SK-N-MC (cell line): ENCODE measurements at places on chromosomes 7 and 10.

DNA sequence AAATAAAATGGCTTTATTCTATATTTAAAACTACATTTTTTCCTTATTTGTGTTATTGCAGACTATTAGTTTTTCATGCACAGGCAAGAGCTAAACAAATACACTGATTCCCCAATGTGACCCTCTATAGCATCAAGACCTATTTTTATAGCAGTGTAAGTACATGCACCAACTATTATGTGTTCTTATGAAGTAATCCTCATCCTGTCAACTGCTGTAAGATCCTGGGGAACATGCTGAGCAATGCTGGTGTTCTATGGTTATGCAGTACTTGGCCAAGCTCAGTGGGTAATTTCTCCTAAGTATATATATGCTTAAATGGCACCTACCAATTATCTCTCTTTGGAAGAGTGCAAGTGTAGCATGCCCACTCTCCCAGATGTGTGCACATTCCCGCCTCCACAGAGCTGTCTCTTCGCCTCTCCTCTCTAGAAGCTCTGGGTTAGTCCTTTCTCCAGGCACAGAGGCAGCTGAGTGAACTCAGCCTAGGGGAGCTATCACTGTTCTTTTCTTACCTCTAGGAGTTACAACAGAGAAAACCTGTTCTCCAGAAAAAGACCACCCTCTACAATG lies 428.8 kb downstream of the KCNMA1 start:
- no peak for DNase-seq

DNA sequence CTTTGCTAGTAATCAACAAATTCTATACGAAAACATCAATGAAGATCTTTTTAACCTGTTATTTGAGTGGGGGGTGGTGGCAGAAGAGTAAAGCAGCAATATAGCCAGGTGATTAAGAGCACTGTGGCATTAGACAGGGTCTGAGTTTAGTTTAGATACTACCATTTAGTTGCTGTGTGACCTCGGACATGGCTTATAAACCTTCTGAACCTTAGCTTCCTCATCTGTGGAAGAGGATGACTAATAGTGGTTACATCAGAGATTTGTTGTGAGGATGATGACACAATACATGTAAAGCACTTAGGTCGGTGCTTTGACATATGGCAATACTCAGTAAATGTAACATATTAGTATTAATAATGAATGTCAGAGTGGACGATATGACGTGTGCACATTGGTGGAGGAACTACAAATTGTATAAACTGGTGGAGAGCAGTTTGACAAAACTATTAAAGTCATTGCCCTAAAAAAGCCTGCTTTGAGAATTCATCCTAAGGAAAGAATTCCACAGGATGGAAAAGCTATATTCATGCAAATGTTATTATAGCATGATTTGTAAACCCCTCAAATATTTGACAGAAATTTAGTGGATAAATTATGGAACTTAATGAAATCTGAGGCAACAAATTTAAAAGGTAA lies 24.3 kb downstream of the SPAG6 start:
- DNase-seq = no peak

DNA sequence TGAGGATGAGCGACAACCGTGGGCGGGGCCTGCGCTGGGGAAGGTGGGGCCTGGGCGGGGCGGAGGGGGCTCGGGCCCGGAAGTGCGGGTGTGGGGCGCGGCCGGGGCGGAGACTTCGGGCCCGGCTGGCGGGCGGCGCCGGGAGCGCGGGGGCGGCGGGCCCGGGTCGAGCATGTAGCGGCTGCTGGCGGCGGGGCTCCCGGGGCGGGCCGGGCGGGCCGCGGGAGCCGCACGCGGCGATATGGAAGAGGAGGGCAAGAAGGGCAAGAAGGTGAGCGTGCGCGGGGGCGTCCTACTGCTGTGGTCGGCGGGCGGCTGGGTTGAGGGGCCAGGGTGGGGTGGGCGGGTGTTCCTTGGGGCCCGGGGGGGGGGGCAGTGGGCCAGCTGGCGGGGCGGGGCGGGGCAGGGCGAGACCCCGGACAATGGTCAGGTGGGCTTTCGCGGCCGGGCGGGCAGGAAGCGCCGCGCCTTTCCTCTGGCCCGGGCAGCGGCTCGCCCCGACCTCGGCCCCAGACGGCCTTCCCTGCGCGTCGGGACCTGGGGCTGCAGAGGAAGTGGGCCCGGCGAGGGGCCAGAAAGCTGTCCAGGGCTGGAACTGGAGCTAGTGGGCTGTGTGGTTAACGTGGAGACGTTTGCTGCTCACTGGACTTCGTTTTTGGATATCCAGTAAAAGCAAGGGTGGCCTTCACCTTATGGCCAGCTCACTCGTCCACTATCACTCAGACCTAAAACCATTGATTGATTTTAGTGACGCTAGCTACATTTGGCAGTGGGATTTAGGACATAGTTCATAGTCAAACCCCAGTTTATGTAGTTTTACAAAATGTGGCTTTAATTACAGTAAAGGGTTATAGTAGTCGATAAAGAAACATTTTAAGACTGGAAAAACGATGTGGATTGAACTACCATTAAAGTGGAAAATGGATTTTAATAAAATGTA lies at the start of gene CCM2:
TSS of gene CCM2 (plus strand) at position 109 of the 940 bp plus-strand sequence. CDS start at position 242, 133 bp downstream.
- no peak for DNase-seq

DNA sequence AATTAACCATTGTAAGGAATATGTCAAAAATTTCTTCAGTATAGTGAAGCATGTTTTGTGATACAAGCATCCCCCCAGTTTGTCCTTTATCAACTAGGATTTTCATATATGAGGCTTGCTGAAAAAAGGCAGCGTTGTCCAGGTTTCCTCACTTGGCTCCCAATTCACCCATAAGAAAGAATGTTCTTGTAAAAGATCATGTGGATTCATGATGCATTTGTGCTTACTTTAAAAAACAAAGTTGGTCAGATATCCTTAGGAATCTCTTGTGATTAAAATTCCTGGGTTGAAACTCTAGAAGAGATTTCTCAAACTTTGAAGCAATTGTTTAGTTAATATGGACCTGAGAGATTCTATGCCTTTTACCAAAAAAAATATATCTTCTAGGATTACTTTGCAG lies 181.8 kb downstream of the KIAA1217 start:
- no peak for DNase-seq

DNA sequence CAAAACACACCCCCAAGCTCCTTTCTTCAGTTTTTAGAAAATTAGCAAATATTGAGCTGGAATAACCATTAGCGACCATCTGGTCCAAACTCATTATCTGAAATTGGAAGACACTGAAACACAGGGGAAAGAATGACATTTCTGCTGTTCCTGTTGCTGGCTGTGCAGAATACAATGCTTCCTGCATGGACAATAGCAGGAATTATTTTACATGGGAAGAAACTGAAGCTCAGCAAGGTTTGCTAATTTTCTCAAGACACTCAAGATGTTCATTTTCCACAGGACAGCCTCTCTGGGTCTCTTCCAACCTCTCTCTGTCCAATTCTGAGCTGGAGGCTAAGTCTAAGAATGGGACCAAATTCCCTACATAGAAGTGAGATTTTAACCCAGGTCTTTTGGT lies 81.9 kb upstream of the TNS3 start:
- DNase-seq = no peak

DNA sequence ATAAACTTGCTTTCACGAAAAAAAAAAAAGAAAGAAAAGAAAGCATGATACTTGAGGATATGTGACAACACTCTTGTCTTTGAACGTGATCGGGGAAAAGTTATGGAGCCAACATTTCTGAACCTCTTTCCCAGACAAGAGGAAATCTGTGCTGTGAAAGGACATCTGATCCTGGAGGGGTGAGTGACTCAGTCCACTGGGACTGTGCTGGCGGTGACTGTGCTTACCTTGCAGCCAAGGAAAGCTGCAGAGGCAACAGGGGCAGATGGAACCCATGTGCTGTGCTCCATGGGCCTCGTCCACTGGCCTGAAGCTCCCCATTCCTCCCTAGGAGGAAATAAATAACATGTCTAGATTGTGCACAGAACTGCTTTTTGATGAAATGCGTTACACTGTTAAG lies 116.5 kb upstream of the RAB11FIP2 start:
- DNase-seq = no peak

DNA sequence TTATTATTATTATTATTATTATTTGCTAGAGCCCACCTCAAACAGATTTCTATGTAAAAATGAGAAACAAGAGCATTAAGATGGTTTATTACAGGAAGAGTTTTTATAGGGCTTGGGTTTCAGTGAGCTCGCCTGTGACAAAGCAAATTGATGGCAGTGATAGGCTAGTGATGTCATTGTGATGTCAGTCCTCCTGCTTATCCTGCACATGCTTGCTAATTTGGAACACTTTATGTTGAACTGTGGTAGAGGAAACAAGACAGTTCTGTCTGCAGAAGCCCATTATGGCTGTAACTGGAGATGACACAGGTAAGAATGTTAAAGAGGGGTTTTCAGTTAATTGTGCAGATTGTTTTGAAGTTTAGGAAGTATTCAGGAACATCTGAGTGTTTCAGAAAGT lies 68.3 kb downstream of the CREM start:
- DNase-seq = no peak

DNA sequence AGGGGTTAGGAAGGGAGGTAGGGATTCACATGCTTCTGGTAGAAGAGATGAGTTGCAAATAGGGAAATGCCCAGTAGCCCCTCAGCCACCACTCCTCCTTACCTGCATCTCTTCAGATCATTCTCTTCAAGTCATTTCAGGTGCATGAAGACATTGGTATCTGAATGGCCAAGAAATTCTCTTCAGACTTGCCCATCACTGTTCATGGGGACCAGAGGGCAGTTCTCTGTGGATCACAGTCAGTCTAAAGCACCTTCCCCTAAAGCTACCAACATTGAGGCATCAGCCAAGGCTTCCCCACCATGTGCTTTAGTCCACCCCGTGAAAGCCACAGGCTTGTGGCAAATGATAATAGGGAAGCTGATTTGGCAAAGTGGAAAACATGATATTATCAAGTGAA lies 319.4 kb upstream of the ZNF32 start:
- DNase-seq = no peak

DNA sequence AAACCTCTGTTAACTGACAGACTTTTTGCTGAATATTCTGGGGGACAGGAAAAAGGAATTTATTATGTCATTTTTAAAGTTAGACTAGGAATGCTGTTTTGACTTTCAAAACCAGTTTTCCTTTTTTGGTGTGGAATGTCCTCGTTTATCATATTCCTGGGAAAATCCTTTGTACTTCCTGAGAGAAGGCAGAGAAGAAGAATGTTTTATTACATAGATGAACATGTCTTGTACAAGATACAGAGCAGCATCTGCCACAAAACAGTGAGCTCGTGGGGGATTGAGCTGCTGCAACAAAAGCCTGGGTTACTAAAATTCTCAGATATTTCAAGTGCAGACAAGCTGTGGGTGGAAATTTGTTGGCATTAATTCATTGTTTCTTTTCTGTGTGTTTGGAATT lies 20.2 kb downstream of the MCU start:
- DNase-seq = no peak

DNA sequence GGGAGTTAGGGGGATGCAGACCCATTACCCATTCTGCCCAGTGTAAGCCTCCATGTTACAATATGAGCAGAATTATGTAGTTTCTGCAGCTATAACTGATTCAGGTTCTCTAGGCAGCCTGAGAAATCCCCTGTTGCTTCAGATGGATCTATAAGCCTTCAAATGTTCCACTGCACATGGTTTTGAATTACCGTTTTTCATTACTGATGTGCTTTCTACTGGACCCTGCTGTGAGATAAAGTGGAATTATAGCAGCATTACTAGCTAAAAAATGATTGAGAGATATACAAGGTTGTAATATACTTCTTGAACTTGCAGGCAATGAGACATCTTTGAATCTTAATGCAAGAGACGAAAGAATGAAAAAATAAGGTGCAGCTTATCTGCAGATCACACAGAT lies 38.4 kb upstream of the ANAPC16 start:
- no peak for DNase-seq

DNA sequence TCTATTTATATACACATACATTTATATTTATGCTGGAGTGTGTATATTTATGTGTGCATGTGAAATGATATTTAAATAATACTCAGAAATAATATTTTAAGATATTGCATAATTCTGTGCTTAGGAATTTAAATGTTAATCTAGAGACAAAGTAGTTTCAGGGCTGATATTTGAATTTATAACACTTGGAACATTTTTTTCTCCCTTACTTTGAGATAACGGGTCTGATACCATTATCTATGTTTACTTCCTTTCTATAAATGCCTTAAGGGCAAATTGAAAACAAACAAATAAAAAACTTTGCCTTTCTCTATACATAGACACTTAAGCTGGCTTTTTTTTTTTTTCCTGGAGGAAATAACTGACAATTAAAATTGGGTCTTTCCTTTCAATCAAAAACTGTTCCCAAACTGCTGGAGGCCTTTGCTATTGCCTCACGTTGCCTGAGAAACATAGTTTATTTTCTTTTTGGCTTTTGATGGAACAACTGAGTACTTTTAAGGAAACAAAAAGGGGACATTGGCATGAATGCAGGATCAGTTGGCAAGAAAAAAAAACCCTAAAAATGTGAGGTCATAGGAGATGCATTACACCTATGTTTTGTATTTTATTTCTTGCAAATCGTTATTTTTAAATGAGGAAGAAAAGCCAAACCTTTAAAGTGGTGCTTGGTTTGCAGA lies 98.7 kb downstream of the ITGA8 start:
- DNase-seq = no peak
